Stimulated activated CD8-positive, alpha-beta memory T cell treated with anti-CD3 and anti-CD28 coated beads, Interleukin-7, amount 100 ng/mL, for 48 hours (primary cell): ENCODE measurements at places on chromosomes 11 and 22.

GRCh38 chr11:113690619-113691569 lies 15.2 kb downstream of the TMPRSS5 start:
- DNase-seq: no peak

DNA sequence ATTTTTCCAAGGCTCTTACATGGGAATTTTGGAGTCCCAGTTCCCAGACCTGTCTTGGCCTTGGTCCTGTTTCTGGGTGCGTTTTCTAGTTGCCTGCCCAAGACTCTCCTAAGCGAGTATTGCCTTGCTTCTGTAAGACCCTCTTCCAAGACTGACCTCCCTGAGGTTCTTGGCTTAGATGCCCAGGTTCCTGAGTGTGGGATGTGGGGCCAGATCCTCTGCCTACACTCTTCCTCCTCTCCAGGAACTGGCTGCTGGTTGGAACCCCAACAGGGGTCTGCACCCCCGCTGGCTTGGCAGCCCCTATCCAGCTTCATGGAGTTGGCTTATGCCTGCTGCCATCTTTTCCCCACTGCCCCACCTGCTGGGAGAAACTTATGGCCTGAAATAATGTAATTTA lies 429.5 kb downstream of the TENM4 start:
- no peak for DNase-seq

DNA sequence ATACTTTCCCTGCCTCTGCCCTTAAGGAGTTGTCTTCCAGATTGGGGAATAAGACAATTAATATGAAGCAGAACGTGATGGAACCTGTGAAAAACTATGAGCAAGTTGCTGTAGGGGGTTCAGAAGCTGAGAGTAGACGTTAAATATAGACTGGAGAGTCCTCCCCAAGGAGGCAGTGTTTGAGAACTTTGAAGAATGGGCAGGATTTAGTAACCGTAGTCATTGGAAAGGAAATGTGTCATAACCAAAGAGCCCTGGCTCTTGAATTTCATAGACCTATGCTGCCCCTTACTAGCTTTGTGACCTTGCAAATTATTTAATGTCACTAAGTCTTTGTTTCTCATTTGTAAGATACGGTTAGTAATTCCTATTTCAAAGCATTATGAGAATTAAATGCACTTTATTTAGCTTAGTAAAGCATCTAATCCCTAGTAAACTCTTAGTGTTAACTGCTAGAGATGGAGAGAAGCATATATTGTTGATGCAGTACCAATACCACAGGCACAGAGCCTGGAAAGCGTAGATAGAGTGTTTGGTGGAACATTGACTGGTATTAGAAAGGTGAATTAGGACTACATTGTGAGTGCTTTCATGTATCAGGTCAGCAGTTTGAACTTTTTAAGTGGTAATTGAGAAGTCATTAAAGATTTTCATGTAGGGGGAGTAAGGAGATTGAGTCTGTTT lies 54.1 kb downstream of the MCAM start:
- DNase-seq: no peak

DNA sequence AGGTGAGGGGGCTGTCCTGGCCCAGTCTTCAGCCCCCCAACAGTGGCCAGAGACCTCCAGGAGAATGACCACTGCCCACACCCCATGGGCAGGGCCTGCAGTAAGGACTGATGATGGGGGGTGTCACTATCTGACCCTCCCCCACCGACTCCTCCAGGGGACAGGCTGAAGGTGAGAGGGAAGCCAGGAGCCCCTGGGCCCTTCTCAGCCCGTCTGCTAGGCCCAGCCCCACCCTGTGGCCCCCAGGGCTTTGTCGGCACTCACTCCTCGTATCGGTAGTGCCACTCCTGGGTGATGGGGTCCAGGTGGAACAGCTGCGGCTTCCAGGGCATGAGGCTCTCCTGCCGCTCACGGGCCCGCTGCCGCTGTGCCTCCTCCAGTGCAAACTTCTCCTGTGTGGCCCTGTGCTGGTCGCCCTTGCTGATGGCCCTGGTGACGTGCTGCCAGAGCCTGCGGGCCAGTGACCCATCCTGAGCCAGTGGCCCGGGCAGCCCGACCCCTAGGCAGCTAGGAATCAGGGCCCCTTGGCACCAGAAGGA lies 35.4 kb upstream of the CARS1 start:
- no peak for DNase-seq

GRCh38 chr22:44462246-44463010 lies 35.6 kb downstream of the RTL6 start:
- no peak for DNase-seq

- no peak for DNase-seq
Observed at GRCh38 chr11:130323452-130324450, 9.0 kb upstream of the ZBTB44 start.

GRCh38 chr22:47150426-47150825 lies 388.0 kb downstream of the TBC1D22A start:
- no peak for DNase-seq

DNA sequence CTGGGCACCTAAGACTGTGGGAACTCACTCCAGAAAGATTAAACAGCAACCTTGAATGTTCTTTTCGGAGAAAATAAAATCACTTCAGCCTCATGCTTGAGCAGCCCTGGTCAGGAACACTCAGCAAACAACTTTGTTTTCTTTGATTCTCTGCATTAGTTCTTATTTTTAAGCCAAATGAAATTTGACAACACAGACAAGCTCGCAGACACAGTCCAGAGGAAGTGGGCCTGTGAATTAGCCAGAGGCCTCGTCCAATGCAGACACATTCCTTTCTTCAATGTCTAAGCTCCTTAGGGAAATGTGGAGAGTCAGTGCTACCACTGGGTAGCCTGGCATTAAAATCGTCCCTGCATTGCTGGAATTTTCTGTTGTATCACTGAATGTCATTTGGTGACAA lies 62.9 kb upstream of the CSNK2A3 start:
- DNase-seq: no peak

DNA sequence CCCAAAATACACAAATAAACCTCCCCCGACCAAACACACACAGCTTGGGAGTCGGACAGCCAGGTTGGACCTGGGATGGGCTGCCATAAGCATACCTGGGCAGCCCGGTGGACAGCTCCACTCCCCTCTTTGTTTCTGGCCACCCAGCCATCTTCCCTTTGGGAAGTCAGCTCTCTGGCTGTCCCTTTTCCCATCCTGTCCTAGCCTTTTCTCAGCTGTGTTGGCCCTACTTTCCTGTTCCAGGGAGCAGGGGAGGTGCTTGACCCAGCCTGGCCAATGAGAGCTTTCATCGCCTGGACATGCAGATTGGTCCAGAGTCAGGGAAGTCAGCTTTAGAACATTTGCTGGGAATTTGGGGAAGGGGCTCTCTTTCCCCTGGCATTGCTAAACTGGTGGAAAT lies 68.7 kb upstream of the NECTIN1 start:
- DNase-seq: no peak

DNA sequence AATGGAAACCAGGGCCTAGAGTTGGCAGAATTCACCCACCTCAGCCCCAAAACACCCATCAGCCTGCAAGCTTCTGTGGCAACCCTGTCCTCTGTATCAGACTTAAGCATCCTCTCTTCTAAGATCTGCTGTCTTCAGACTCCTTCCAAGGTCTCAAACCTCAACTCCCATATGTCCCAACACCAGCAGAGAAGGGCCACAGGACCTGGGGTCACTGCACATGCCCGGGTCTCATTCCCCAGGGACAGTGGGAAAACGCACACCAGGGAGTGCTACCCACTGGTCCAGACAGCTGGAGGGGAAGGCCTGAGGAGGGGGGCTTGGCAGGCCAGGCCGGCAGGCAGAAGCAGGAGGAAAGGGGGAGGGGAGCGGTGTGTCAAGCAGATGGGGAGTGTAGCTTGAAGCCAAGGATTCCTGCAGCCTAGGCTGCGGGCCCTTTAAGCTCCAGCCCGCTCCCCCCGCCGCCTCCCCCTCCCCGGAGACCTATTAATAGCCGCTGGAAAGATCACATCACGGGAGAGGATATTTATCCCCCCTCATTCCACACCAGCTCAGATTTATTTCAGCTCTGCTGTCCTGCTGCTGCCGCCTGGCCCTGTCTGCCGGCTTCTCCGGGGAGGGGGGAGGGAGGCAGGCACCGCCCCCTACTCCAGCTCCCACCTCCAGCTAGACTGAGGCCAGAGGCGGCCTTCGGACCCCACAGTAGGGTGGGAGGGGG lies 16.7 kb downstream of the BCL9L start:
- no peak for DNase-seq
